ENCODE measurements at places on chromosomes 2 and 18. TPM values are rescaled to one million over a fixed set of nuclear protein-coding genes. Genes with fewer than 3 reads are reported as not detected.

The CFAP65 gene
- total RNA-seq, result not detected

The ASB18 gene
- total RNA-seq, result not detected

- peak overlapping the region; percentile 80 for H3K27ac ChIP-seq
- no peak for DNase-seq
- peak overlapping the region; percentile 70 for H3K4me3 ChIP-seq
Observed at GRCh38 chr2:201235860-201236811, 24.2 kb upstream of the CASP8 start.

- DNase-seq, result no peak
- no peak overlapping the region for H3K27ac ChIP-seq
- peaks cover 4% of the 10 kb centered on the region for H3K27me3 ChIP-seq
- H3K4me1 ChIP-seq, result peaks cover 19% of the 10 kb centered on the region
Observed at GRCh38 chr2:234579231-234579962, 82.5 kb upstream of the ARL4C start.

The REG3G gene
- not detected for total RNA-seq

The ASXL3 gene
- total RNA-seq, result not detected

GRCh38 chr2:222311319-222311977, 12.7 kb upstream of the PAX3 start:
- H3K27ac ChIP-seq, result no peak overlapping the region
- no peak for DNase-seq
- H3K4me3 ChIP-seq, result no peak overlapping the region
- H3K4me1 ChIP-seq, result peaks cover 5% of the 10 kb centered on the region

DNA sequence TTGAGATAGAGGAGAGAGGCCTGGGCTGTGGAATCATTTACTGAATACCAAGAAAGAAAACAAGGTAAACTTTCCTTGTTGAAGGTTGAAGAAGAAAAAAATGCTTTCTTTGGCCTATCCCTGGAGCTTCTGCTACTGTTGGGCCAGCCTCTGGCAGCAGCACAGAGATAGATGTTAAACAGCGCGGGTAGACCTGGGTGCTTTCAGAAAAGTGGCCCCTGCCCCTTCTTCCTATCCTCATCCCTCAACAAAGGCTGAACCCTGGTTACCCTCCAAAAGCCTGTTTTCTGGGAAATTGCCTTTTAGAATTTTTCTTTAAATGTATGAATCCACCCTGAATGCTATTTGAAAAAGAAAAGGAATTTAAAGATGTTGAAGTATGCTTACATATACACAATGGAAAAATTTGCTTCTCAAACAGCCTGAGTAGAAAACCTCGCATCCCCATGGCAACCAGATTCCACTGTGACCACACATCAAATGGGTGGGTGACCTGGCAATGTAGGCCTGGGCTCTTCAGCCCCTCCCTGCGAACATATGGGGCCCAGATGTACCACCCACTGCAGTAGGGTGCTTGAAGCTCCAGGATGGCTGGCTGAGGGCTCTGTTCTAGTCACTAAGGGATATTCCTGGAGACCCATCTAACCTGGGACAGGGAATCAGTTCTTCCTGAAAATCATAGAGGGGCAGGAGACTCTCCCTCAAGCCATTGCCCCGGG, 23.4 kb upstream of the CHRNA1 start:
- peaks cover 5% of the 10 kb centered on the region for H3K27me3 ChIP-seq
- H3K4me3 ChIP-seq, result no peak overlapping the region
- no peaks in the 10 kb centered on the region for H3K36me3 ChIP-seq
- DNase-seq, result no peak
- H3K27ac ChIP-seq, result no peak overlapping the region

The GATA6 gene
- total RNA-seq, result not detected

The TGFA gene
- total RNA-seq, result 0.31 TPM

GRCh38 chr2:129827311-129828090, 152.0 kb upstream of the RAB6C start:
- H3K36me3 ChIP-seq, result no peaks in the 10 kb centered on the region
- no peaks in the 10 kb centered on the region for H3K4me1 ChIP-seq
- no peak for DNase-seq
- H3K27me3 ChIP-seq, result peaks cover 8% of the 10 kb centered on the region
- H3K27ac ChIP-seq, result no peak overlapping the region

DNA sequence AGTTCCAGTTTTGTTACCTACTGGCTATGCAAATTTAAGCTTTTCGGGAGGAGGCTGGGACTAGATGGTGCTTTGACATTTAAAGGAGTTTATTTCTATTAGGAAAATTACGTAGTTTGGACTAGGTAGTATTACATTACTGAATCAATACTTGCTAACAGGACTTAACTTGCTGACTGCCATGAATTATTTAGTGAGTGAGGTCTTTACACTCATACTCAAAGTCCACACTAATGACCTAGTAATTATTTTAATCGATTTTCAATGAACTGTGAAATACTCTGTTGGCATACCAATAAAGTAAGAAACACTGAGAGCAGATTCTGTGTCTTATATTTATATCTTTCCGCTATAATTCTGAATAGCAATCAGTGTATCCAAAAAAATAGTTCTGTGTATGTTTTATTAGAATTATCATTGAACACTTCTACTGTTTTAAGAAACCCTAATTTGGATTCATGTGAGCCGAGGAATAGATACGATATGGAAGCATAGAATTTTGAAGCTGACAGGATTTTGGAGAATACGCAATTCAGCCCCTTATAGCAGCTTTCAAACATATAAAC, 55.0 kb downstream of the CHST9 start:
- DNase-seq, result no peak
- no peak overlapping the region for H3K4me3 ChIP-seq
- H3K4me1 ChIP-seq, result no peaks in the 10 kb centered on the region
- no peak overlapping the region for H3K27ac ChIP-seq

The FEV gene
- total RNA-seq, result not detected

The TXNDC2 gene
- total RNA-seq, result 0.13 TPM

The MAP3K19 gene
- total RNA-seq, result not detected

The IL1RN gene
- total RNA-seq, result not detected

- no peak for DNase-seq
- H3K27ac ChIP-seq, result no peak overlapping the region
- H3K27me3 ChIP-seq, result no peaks in the 10 kb centered on the region
- no peak overlapping the region for H3K4me3 ChIP-seq
Observed at GRCh38 chr2:22995576-22995975, 389.4 kb upstream of the KLHL29 start.

GRCh38 chr2:128237081-128237534, 81.6 kb downstream of the HS6ST1 start:
- no peak overlapping the region for H3K27ac ChIP-seq
- H3K27me3 ChIP-seq, result peaks cover 3% of the 10 kb centered on the region
- no peaks in the 10 kb centered on the region for H3K36me3 ChIP-seq
- DNase-seq, result no peak
- H3K4me1 ChIP-seq, result peaks cover 5% of the 10 kb centered on the region

DNA sequence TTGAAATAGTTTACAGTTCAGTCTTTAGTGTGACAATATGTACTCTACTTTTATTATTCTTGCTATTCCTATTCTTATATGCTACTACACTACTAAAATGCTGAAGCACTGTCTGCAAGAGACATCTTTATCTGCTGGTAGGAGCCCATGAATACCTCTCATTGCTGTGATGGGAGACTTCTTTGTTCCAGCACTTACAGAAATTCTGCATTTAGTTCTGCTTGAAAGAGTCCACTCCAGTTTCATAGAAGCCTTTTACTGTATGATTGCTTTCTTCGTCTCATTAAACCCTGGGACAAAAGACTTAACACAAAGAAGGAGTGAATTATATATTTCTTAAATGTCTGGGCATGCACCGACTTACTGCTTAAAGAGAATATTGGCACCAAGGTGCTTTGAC, 272.7 kb downstream of the CD226 start:
- no peaks in the 10 kb centered on the region for H3K27me3 ChIP-seq
- H3K4me3 ChIP-seq, result no peak overlapping the region
- no peaks in the 10 kb centered on the region for H3K4me1 ChIP-seq
- H3K27ac ChIP-seq, result no peak overlapping the region

The TLX2 gene
- not detected for total RNA-seq

The PLCD4 gene
- 1.0 TPM for total RNA-seq

The HOXD13 gene
- total RNA-seq, result not detected

The LPIN1 gene
- total RNA-seq, result 74.3 TPM

The OSBPL6 gene
- not detected for total RNA-seq

The ERICH2 gene
- total RNA-seq, result not detected

The ADCY3 gene
- 99.9 TPM for total RNA-seq

The RUFY4 gene
- 0.53 TPM for total RNA-seq

Data from activated B cell treated with CpG ODN at 0.5 μM for 24 hours (primary cell).